NCI-H2029 (cell line): ENCODE measurements at places on chromosomes 16 and 17.

DNA sequence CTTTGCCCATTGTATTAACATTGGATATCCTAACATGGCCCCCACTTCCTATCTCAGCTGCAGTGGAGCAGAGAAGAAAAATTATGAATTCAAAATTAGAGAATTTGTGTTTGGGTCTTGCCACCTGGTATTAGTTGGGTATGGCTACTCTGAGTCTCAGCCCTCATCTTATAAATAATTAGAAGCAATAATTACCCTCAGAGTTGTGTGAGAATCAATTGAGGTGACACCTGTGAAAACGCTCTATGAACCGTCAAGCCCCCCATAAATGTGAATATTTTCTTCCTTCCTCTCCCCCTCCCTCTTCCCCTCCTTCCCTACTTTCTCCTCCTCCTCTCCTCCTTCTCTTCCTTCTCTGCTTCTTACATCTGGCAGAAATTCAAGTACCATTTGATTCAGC, 8.9 kb upstream of the TOB1 start:
- DNase-seq: no peak

DNA sequence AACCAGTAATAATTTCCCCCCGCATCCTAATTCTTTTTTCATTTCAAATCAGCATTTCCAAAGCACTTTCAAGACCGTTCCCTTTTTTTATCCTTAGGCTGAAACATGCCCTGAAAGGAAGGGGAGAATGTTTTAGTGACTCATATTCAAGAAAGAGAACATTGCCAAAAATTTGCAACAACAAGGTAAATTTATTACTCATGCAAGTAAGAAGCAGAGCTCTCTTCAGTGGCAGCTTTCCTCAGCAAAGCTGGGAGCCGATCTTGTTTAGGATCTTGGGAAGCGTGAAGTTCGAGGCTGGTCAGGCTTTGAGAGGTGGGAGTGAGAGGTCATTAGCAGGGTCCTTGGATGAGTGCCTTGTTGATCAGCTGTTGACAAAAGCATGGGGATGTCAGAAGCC, 129.5 kb downstream of the PRKCA start:
- no peak for DNase-seq

- no peak for DNase-seq
Observed at GRCh38 chr17:21373036-21373435, 3.1 kb upstream of the KCNJ12 start.

GRCh38 chr17:71417142-71417541, 703.7 kb upstream of the SOX9 start:
- DNase-seq: no peak

- DNase-seq: no peak
Observed at GRCh38 chr17:36703860-36704266, 102.5 kb downstream of the MRM1 start.

GRCh38 chr16:82358606-82359221, 188.7 kb upstream of the MPHOSPH6 start:
- DNase-seq: no peak

DNA sequence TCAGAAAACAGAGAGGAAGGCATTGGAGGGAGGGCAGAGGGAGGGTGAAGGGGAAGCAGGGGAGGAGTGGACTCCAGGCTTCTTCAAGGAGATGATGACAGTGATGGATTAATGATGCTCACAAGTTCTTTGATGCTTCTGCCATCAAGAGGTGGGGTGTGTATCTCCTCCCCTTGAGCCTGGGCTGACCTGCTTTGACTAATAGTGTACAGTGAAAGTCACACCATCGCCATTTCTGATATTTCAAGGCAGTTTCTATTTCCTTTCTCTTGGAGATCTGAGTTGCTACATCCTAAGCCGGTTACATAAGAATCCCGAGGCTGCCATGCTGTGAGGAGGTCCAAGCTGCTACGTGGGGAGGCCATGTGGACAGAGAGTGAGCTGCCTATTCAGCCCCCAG, 312.5 kb downstream of the MAF start:
- DNase-seq: no peak

GRCh38 chr16:11992008-11992584, 15.6 kb downstream of the SNX29 start:
- DNase-seq: no peak

DNA sequence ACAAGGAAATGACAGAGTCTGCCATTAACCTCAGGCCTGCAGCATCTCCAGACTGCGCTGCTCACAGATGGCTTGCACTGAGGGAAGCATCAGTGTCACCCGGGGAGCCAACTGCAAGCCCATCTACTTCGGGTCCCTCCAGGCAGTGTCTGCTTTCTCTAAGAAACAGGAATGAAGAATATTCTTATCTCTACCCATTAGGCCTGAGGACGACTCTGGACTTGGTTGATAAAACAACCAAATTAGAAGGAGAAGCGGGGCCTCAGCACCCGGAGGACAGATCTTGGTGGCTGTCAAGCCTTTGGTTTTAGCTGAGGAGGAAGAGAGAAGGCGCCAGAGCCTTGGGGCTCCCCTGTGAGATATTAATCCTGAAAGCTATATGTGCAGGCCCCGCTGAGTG, 19.5 kb upstream of the MGAT5B start:
- DNase-seq: no peak

- no peak for DNase-seq
Observed at GRCh38 chr17:2945299-2945698, 118.1 kb downstream of the OR1D5 start.

- DNase-seq: no peak
Observed at GRCh38 chr16:29650771-29651170, 12.3 kb upstream of the SPN start.

GRCh38 chr17:72467841-72468653, 347.2 kb downstream of the SOX9 start:
- DNase-seq: no peak

- no peak for DNase-seq
Observed at GRCh38 chr17:8628172-8628571, 2.4 kb downstream of the MYH10 start.

GRCh38 chr17:8145811-8146210, 6.4 kb downstream of the PER1 start:
- no peak for DNase-seq

DNA sequence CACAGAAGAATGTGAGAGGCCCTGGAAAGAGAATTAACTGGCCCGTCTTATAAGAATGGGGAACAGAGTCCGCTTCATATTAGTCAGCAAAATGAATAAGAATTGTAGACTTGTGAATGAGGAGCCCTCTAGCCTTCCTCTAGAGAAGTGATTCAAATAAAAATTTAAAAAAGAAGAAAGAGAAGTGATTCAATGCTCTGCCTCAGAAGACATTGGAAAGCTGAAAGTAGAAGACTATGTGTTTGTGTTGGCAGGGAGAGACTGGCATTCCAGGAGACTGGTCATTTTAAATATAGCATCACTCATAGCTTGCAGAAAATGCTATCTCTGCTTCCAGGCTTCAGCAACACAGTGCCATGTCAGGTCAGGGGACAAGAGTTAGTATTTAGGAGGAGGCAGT, 190.6 kb upstream of the HS3ST3A1 start:
- no peak for DNase-seq

GRCh38 chr17:40063901-40064531, 1.3 kb downstream of the THRA start:
- no peak for DNase-seq

GRCh38 chr17:63317166-63317840, 128.8 kb downstream of the CYB561 start:
- no peak for DNase-seq

DNA sequence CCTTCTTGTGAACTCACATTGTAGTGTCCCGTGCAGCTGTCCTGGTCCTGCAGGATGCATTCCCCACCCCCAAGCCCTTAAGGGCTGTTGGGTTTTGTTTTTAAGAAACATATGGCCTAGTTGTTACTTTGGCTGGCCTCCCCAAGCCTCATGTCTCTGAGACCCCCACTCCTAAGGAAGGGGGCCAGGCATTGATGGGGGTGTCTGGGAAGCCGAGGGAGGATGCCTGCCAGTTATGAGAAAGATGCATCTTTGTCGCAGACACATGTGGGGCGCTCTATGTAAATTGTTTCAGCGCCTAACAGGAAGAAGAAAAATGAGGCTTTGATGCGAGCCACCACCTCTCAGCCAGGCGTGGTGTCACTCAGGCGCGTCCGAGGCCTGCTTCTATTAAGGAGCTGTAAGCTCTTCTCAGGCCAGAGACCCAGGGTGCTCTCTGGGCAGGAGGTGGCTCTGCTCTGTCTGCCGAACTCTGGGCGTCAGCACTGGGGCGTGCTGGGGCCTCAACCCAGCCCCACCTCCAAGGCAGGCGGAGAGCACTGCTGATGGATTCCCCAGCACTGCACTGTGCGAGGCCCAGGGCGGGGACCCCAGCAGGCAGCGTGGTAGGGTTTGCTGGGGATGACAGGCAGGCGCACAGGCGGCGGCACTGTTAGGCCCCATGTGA, 70.6 kb downstream of the SREBF1 start:
- DNase-seq: no peak

DNA sequence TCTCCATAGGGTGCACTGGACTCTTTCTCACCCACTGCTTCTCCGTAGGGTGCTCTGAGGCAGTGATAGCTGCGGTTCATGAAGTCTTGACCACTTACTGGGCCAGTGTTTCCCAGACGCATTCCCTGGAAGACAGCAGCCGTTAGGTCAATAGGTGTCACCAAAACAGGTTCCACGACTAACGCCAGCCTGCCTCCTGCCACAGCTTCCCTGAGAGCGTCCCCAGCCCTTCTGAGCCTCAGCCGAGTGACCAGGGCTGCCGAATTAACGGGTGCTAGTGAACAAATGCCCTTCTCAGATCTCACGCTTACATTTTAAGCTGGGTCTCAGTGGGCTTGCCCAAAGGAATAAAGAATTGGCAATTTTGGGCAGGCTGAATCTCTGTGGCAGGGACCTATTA, 188.7 kb upstream of the TNRC6C start:
- DNase-seq: no peak
